ENCODE measurements at places on chromosomes 11 and 22.

DNA sequence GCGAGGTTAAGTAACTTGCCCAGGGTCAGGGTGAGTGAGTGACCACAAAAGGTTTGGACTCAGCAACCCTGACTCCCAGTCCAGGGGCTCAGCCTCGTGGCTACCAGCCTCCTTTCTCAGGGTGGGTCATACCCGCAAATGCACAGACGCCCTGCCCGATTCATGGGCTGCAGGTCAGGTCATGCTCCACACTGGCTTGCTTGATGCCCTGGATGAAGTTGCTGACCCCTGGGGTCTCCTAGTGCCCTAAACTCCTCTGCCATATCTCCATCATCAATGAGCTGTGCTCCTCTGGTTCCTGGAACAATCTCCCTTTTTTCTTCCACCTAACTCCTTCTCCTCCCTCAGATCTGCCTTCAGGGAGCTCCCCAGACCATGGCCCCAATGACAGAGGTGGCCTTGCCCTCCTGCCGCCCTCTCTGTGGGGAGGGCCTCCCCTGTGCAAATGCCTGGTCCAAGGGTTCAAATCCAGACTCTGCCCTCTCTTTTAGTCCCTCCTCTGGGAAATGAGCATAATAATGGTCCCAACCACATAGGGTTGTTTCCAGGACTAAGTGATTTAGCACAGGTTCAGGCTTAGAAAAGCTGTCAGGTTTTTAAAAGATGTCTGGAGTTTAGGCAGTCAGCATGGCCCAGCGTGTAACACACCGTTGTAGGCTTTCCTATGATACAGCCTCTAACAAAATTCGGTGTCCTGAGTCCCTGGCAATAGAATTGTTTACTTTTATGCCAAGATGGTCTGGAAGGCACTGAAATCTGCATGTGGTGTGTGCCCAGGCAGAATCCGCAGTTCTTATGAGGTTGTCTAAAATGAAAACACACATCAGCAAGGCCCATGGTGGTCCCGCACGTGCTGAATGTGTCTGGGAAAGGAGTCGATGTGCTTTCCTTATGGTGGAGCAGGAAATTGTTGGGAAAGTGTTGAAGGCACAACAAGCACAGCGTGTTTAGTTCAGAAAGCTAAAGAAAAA, 63.6 kb downstream of the CD82 start:
- no peak for DNase-seq

- DNase-seq = no peak
Observed at GRCh38 chr11:113168354-113169342, 145.7 kb upstream of the TTC12 start.

DNA sequence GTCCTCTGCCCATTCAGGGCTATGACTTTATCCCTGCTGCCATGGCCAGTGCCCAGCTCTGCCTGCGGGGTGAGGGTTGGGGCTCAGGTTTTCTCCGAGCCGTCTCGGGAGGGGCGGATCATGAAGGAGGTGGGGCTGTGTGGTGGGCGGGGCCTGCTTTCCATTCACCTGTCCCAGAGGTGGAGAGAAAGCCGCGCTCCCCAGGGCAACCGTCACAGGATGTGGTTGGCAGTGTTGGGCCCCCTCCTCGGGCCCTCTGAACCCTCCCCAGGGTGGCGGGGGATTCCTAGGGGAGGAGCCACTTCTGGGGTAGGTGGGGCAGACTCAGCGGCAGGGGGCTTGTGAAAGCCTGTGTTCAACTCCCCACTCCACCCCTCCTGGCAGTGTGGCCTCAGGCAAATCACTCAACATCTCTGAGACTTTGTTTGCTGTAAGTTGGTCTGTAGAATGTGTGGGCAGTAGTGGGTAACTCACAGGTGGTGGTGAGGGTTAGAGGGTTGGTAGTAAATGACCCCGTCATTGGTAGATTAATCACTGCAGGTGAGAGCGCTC, 50.3 kb downstream of the CD6 start:
- DNase-seq = no peak

DNA sequence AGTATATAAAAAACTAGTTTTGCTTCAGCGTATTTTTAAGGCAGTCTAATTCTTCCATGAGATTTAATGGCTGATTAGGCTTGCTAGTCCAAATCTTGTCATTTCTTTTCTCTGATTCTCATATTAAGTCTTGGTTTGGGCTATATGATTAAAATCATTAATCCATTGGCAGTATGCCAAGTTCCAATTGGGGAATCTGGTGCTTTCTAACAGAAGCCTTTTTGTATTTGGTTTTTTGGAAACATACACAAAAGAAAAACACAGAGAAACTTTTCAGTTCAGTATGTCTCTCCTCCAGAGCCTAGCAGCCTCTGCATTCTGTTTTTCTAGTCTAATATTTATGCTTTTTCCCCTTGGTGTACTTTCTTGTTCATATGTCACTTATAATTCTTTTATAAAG, 37.9 kb downstream of the SWAP70 start:
- no peak for DNase-seq

GRCh38 chr22:42062506-42063170, 8.0 kb downstream of the NAGA start:
- no peak for DNase-seq

- no peak for DNase-seq
Observed at GRCh38 chr22:42243802-42244060, 26.7 kb downstream of the TCF20 start.

DNA sequence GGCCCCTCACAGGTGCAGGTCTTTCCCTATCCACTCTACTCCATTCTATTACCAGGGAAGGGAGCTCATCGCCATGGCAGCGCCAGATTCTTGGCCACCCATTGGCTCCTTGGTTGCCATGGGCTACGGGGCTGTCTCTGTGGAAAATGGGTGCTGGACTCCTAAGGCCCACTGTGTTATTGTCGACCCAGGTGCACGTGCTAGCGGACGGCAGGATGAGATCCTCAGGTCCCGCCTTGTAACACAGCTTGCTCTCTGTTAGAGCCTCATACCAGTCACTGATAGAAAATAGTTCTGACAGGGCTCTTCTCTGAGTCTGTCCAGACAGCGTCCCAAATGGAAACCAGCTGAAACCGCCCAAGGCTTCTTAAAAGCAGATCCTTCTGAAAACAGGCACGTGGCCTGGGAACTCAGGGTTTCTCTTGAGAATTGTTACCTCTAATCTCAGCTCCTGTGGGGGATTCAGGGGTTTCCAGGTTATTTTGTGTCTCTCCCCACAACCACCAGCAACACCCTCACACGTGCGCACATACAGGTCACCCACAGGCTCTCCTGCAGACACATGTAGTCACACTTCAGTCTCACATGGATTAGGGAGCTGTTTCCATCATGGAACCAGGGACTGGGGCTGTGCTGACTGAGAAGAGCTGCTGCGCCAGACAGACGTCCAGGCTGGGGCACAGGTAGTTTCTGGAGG, 1.5 kb downstream of the TUB start:
- DNase-seq = no peak

DNA sequence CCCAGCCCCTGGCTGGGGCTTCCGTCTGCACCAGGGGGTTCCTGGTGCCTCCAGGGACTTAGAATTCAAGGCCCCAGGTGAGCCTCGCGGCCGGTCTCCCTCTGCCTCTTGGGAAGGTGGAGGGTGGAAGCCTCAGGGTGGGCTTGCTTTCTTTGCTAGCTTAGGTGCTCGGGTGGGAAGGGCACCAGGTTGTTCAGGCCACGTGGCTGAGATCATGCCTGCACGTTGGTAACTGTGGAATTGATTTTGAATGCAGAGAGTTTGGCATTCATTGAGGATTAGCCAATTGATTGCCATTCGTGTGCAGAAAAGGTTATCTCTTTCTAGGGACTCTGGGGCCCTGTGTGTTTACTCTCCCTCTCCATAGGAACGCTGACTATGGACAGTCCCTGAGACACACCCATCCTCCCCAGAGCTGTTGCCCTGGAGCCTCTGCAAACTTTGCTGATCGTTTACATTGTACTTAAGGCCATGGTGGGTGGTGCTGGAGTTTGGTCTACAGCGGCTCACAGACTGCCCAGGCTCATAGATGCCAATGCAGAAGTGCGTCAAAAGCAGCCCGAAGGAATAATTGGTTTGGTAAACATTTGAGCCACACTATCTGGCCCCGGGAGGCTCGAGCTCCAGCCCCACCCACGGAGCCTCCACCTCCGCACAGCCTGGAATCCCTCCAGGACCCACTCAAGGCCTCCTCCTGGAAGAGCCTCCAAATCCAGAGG, 1457.7 kb downstream of the BRD1 start:
- no peak for DNase-seq

GRCh38 chr11:120842195-120842594, 181.7 kb upstream of the TBCEL start:
- DNase-seq = no peak

- no peak for DNase-seq
Observed at GRCh38 chr11:125078516-125079140, 15.5 kb downstream of the SLC37A2 start.

- DNase-seq = no peak
Observed at GRCh38 chr11:24225501-24225900, 271.4 kb upstream of the LUZP2 start.

- DNase-seq = no peak
Observed at GRCh38 chr11:64005691-64006090, 19.5 kb downstream of the OTUB1 start.

All from NCI-H1092 treated with DMSO at 0.1 percent for 48 hours (cell line).